ENCODE measurements at places on chromosomes 16 and 17.

GRCh38 chr16:11200592-11200991 is 55.4 kb downstream of the SOCS1 start:
- DNase-seq, result no peak

DNA sequence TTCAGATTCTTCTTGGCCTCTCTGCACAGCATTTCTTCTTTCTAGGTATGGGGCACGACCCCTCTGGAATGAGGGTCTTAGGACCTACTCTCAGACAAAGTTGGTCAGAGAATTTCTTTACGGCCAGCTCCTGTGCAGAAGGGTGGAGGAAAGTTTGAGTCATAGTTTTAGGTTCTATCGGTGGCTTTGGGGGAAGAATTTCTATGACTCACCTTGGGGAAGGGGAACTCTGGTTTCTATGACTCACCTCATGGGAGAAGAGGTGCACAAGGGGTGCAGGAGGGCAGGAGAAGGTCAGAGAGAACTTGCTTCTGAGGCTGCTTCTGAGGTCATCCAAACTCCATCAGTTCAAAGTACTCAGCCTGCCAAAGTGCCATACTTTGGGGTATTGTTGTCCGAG is 2.5 kb upstream of the ABCC12 start:
- no peak for DNase-seq

DNA sequence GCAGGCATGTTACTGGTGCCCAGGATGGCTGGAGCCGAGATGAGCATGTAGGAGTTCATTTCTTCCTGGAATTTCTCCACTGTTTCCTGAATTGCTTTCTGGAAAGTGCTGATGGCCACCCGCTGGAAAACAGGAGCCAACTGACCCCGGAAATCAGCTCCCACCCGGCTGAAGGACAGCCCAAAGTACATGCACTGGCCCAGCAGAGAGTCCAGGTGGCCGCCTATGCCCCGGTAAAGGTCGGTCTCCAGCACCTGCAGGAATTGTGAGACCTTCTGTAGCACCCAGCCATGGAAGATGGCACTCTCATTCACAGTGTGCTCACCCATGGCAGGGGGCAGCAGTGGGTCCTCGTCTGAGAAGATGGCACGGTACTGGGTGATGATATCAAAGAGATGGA is 4.3 kb upstream of the PDF start:
- DNase-seq, result no peak

DNA sequence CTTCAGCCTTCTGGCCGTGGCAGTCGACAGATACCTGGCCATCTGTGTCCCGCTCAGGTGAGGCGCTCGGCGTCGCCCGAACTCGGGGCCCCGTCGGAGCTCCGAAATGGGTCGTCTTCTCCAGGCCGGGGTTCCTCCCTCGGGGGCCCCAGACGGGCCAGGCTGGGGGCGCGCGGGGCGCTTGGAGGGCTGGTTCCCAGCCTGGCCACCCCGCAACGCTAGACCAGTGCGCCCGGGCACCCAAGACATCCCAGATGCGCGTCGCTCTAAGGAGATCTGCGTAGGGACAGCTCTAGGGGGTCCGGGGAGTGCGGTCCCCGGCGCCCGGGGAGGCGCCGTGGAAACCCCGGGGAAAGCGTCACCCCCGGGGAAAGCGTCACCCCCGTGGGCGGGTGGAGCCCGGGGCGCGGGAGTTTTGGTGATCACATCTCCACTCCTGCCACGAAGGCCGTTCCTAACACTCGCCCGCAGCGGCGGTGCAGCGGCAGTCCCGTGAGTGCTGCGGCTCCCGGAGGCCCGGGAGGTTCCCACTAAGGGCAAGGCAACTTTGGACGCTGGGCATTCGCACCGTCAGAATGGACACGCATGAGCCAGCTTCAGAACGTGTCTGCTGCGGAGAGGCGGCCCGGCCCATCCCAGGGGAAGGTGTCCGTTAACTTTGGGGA is 729 bp downstream of the ADORA2B start:
- no peak for DNase-seq

GRCh38 chr16:87784812-87785211 is 19.0 kb upstream of the KLHDC4 start:
- DNase-seq, result no peak

DNA sequence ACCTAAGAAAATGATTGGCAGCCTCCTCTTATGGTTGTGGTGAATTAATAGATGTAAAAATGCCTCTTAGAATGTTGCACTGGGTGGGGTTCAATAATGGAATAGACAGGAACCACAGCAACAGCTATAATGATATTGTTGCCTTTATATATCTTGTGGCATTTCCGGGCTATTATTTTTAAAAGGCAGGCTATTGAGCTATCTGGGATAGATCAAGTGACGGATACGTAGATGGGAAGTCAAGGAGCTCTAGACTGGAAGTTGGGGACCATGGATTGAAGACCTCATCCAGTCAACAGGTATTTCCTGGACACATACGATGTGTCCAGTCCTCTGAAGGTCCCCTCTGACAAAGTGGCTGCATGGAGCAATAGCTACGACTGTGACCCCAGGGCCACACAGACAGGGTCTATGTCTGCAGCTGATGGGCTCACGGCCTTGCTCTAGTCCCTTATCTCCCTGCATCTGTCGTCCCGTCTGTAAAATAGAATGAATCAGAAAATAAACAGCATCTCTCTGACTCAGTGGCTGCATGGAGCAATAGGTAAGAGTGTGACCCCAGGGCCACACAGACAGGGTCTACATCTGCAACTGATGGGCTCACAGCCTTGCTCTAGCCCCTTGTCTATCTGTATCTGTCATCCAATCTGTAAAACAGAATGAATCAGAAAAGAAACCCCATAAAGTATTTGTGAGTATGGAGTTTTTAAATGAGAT is 117.7 kb upstream of the FOXF1 start:
- no peak for DNase-seq

GRCh38 chr17:40850293-40850972 is 16.6 kb downstream of the KRT12 start:
- DNase-seq, result no peak

DNA sequence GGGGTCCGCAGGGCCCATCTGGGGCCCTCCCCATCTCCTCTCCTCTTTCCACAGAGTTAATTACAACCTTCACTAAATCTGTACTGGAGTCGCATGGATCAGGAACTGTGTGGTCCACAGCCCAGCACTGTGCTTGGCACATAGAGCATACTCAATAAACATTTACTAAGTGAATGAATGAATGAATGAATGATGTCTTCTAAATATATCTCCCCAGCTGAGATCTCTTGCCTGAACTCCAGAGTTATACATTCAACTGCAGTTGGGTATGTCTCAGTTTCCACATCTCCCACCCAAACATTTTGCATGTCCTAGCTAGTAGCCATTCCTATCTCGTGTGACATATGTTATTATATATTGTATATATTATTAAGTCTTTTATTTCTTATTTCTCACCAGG is 28.7 kb upstream of the IL21R start:
- DNase-seq, result no peak

GRCh38 chr16:15832241-15832640 is 24.6 kb downstream of the MYH11 start:
- no peak for DNase-seq

DNA sequence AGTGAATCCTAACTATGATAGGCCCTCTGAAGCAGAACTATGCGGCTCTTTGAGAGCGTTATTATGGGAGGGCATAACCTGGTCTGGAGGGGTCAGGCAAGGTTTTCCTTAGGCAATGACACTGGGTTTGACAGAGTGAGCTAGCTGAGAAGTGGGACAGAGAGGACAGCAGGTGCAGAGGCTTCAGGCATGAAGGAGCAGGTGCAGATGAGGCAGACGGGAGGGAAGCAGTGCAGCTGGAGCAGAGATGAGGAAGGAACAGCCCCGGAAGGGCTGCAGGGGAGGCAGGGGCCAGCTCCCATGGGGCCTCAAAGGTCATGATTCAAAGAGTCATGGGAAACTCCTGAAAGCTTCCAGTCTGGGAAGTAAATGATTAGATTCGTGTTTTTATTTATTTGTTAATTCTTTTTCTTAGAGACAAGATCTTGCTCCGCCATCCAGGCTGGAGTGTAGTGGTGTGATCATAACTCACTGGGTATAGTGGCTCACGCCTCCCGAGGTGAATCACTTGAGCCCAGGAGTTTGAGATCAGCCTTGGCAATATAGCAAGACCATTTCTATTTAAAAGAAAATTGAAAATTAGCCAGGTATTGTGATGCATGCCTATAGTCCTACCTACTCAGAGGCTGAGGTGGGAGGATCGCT is 5.4 kb downstream of the MARCHF10 start:
- no peak for DNase-seq

DNA sequence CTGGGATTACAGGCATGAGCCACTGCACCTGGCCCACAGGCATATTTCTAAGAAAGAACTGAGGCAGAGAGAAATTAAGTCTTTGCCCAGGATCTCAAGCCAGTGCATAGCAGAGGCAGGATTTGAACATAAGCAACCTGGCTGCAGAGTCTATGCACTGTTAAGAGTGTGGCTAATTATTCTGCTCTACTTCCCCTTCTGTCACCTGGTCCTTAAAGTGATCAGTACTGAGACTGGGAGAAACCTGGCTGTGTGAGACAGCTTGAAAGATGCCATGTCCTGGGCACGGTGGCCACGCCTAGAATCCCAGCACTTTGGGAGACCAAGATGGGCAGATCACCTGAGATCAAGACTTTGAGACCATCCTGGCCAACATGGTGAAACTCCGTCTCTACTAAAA is 58.1 kb downstream of the IQCK start:
- no peak for DNase-seq

GRCh38 chr16:16882766-16883165 is 503.8 kb downstream of the NPIPA7 start:
- DNase-seq, result no peak

GRCh38 chr16:46612121-46612520 is 9.1 kb downstream of the SHCBP1 start:
- peak; percentile 7 for DNase-seq

- no peak for DNase-seq
These were observed 143.8 kb upstream of the PLCG2 start for GRCh38 chr16:81635063-81635937.

- no peak for DNase-seq
These were observed 22.9 kb downstream of the TNS4 start for GRCh38 chr17:40478486-40478885.

DNA sequence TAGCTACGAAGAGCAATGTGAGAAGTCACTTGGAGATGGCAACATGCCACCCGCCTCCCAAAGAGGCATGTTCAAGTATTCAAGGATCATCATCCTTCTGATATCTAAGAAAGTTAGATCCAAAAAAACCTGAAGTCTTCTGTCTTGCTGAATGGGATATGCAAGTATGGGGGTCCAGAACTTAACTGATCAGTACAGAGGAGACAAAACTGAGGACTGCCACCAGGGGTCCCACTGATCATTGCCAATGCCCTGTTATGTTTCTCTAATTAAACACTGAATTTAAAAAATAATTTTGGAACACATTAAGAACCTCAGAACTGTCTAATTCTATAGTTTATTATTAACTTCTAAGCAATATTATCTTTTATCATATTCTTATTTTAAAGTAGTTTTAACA is 99.7 kb downstream of the CDH8 start:
- DNase-seq, result no peak

DNA sequence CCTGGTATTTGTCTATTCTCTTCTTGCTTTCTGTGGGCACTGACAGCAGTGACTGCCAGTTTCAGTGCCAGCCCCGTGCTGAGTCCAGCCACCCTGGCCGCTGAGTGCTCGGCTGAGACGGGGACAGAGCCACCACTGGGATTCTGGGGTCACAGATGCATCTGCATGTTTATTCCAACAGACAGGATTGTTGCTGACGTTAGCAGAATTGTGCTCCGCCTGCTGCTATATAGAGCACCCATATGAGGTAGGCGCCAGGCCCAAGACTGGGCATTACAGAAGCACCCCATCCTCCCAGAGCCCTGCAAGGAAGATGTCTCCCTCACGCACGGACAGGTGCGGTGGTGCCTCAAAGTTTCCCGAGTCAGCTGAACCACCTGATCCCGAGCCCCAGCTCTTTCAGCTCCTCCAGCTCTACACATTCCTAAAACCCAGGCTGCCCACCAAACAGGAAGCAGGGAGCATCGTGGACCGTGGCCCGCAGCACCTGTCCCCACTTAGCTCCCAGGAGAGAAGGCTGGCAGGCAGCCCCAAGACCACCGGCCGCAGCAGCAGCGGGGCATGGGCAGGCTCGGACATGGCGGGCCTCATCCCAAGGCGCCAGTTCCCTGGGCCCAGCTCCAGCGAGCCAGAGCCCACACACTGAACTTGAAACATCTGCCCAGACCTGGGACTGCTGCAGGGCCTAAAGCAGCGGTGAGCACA is 44.9 kb upstream of the RASD1 start:
- DNase-seq, result no peak

- DNase-seq, result no peak
These were observed 42.4 kb upstream of the HOXB13 start for GRCh38 chr17:48770954-48771353.

DNA sequence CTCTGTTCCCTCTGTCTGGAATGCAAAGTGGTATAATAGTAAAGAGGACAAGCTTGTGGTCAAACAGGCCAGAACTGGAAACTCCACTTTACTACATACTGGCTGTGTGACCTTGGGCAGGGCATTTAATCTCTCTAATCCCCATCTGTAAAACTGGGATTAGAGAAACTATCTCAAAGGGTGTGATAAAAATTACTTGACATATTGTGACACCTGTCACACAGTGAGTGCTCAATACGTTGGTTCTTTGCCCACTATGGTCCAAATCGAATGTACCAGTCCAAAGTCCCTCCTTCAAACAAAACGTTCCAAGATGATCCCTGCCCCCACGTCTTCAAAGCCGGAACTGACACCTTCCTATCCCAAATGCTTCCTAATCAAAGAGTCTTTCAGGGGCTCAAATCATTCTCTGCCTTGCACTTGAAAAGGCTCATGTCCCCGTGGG is 734 bp downstream of the PGAP3 start:
- DNase-seq, result no peak

DNA sequence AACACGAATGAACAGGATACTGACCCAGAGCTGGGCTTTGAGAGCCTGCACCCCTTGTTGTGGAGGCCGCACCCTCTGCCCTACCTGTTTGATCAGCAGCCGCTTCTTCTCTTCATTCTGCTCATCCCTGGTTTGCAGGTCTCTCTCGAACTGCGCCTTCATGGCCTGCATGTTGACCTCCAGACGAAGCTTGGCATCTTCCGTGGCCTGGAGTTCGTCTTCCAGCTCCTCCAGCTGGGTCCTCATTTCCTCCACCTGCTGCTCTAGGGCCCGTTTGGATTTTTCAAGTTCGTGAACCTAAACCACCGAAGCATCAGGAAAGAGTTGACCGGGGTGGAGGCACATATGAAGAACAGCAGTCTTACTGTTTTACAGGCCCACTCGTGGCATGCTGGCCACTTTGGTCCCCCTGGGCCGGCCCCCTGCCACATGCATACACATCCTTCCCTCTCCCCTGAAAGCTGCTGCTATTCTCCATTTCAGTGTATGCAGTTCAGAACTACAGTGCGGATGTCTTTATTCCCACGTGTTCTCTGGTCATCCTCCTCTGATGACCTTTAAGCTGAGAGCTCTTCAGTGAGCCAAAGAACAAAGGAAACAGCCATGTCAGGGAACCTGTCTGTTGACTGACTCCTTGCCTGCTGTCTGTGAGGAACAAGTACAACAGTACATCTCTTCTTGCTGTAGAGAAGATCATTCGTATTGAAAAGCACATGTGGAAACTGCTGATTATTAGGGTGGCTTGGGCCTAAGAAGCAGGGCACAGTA is 54.8 kb downstream of the NDEL1 start:
- no peak for DNase-seq

GRCh38 chr17:7573324-7574080 is 5.9 kb upstream of the CD68 start:
- peak; percentile 95 for DNase-seq
